ENCODE measurements at places on chromosomes 11 and 22.

DNA sequence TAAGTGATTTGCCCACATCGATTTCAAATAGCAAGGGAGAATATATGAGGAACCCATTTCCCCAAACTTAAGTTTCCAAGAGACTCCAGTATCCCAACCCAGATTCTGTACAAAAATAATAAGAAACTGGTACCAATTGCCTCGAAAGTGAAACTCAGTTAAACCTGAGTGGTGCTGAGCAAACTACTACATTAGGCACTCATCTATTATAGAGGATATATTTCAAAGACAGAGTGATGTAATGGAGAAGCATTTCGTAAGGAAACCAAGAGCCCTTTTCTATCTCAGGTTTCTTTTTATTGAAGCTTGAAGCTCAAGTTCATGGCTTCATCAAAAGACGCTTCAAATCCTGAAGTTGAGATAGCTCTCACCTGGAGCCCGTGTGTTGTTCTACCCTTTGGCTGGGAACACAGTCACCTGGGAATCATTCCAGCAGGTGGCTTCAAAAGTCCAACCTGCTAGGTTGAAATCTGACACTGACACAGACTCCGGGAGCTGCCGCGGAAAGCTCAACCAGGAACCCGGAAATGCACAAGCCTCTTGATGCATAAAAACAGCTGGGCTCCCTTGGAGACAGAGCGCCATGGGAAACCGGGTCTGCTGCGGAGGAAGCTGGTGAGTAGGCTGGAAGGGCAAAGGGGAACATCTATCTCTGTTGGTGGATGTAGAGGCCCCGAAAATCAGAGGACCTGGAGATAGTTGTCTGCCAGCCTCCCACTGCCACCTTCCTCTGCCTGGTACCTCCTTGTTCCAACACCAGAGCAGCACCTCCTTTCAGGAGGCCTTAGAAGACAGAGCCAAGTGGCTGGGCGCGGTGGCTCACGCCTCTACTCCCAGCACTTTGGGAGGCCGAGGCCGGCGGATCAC, at the start of gene C11orf52:
TSS of gene C11orf52 (plus strand) at position 524 of the 867 bp plus-strand sequence. CDS start at position 584, 60 bp downstream.
- no peaks in the 10 kb centered on the region for H3K36me3 ChIP-seq
- peaks cover 16% of the 10 kb centered on the region for H3K4me1 ChIP-seq
- peak within 1 kb of the TSS; percentile 23 for H3K4me3 ChIP-seq
- peak; percentile 57 for DNase-seq
- no peak within 1 kb of the TSS for H3K27ac ChIP-seq
- no peaks in the 10 kb centered on the region for H3K27me3 ChIP-seq

DNA sequence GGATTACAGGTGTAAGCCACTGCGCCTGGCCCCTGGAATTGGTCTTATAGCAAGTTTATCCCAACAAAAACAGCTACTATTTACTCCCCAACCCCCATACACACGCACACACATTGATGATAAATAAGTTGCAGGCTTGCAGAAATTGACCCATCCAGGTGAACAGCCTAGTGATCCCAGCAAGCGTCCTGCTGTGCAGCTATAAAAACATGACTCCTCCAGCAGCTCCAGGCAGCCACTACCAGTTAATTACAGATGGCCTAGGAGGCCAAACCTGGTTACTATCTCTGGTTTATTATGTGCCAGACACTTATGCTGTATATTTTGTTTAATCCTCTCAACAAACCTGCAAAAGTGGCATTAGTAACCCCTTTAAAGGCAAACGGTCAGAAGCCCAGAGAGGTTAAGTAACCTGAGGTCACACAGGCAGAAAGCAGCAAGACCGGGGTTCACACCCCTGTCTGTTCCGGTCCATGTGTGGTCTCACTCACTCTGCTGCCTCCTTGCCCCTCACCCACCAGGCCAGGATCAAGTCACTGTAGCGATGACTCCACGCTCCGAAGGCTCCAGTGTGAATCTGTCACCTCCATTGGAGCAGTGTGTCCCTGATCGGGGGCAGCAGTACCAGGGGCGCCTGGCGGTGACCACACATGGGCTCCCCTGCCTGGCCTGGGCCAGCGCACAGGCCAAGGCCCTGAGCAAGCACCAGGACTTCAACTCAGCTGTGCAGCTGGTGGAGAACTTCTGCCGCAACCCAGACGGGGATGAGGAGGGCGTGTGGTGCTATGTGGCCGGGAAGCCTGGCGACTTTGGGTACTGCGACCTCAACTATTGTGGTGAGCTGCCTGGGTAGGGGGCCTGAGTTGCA, 6.6 kb downstream of the F2 start:
- no peaks in the 10 kb centered on the region for H3K36me3 ChIP-seq
- H3K4me1 ChIP-seq: no peaks in the 10 kb centered on the region
- H3K27ac ChIP-seq: no peak overlapping the region
- no peaks in the 10 kb centered on the region for H3K27me3 ChIP-seq
- DNase-seq: no peak
- H3K4me3 ChIP-seq: no peak overlapping the region

- no peak overlapping the region for H3K4me3 ChIP-seq
- peaks cover 9% of the 10 kb centered on the region for H3K27me3 ChIP-seq
- peaks cover 8% of the 10 kb centered on the region for H3K4me1 ChIP-seq
- H3K36me3 ChIP-seq: peaks cover 20% of the 10 kb centered on the region
- DNase-seq: no peak
- H3K27ac ChIP-seq: no peak overlapping the region
Observed at GRCh38 chr11:1750840-1751530, 590 bp upstream of the IFITM10 start.

DNA sequence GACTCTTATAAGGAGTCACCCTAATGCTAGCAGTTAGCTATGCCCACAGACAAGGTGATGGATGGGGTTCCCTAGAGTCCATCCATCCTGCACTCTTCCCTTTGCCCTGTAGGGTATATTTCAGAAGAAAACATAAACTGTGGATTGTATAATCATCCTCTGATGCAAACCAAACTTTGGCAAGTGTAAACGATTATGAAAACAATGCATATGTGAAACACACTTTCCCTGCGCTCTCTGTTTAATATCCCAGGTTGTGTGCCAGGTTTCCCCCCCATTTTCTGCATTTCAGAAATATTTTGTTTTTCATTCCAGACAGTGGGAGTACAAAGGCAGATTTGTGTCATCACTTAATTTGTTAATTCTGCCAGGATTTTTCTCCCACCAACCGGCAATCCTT, 110.0 kb downstream of the LDLRAD3 start:
- H3K4me3 ChIP-seq: no peak overlapping the region
- no peak for DNase-seq
- H3K4me1 ChIP-seq: peaks cover 4% of the 10 kb centered on the region

- no peak overlapping the region for H3K4me3 ChIP-seq
- H3K27me3 ChIP-seq: no peaks in the 10 kb centered on the region
- peak overlapping the region; percentile 53 for H3K27ac ChIP-seq
Observed at GRCh38 chr11:79077702-79078330, 363.0 kb downstream of the TENM4 start.
